ENCODE measurements at places on chromosomes 16 and 17.

- DNase-seq: no peak
Observed at GRCh38 chr17:21131137-21131536, 4.4 kb downstream of the DHRS7B start.

- peak; percentile 89 for DNase-seq
Observed at GRCh38 chr17:74744714-74745547, 3.5 kb upstream of the NHERF1 start.

DNA sequence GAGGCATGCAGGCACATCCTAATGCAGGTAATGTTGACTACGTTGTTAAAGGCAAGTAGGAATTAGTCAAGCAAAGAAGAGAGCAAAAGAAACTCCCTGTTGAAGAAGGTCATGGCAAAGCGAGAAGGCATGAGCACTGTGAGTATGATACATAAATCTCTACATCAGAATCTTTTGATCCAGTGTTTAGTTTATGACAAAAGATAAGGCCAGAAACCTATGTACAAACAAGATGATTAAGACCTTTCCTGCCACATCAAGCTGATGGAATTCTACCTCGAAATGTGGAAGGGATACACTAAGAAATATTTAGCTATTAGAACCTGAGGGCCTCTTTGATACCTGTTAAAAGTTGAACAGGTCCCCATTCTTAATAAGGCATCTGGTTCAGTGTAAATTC is 20.2 kb downstream of the SYCE1L start:
- no peak for DNase-seq

- DNase-seq: no peak
Observed at GRCh38 chr17:76107509-76107908, 3.9 kb upstream of the EXOC7 start.

DNA sequence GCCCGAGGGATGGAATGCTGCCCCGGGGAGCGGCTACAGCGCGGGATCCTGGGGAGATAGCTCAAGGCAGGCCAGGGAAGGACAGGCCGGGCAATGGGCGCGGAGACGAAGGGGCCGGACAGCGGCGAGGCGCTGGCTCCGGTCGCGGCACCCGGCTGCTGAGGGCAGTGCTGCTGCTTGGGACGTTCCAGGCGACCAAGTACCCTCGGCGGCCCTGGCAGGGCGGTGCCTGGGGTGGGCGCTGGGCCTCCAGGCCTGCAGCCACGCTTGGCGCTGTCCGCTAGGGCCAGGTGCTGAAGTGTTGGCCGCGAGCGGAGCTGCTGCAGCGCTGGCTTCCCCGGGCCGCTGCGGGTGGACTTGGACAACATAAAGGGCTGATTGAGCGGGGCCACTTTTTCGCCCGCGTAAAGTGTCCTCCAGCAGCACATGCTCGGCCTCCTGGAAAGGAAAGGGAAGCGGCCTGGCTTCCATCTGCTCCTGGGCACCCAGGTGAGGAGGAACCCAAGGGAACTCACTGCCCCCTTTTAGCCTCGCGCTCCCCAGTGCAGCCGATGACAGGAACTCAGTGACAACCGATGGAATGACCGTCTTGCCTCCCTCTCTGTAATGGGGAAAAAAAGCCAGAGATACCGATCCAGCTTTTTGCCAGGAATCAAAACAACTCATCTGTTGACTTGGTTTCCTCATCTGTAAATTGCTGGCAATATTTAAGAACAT is 23.7 kb downstream of the CLEC3A start:
- DNase-seq: peak; percentile 44

DNA sequence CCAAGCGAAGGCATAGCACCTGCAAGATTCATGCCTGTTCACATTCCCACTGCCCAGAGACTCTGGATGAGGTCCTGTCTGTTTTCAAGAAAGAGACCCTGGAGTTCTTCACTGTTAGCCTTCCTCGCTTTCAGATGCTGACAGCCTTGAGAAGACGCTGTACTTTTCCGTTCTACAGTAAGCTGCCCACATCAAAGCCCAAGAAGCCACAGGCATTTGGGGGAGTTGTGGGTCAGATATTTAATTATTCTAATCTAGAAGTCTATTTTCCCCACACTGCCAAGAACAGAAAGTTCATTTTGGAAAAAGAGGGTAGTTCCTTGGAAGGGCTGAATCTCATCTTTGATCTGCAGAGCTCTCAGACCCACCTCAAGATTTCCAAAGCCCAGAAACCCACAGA is 127.9 kb downstream of the AXIN2 start:
- peak; percentile 42 for DNase-seq

GRCh38 chr16:11278681-11279628 is 2.2 kb downstream of the PRM1 start:
- DNase-seq: no peak

- DNase-seq: no peak
Observed at GRCh38 chr17:14792746-14793145, 472.4 kb downstream of the PMP22 start.

DNA sequence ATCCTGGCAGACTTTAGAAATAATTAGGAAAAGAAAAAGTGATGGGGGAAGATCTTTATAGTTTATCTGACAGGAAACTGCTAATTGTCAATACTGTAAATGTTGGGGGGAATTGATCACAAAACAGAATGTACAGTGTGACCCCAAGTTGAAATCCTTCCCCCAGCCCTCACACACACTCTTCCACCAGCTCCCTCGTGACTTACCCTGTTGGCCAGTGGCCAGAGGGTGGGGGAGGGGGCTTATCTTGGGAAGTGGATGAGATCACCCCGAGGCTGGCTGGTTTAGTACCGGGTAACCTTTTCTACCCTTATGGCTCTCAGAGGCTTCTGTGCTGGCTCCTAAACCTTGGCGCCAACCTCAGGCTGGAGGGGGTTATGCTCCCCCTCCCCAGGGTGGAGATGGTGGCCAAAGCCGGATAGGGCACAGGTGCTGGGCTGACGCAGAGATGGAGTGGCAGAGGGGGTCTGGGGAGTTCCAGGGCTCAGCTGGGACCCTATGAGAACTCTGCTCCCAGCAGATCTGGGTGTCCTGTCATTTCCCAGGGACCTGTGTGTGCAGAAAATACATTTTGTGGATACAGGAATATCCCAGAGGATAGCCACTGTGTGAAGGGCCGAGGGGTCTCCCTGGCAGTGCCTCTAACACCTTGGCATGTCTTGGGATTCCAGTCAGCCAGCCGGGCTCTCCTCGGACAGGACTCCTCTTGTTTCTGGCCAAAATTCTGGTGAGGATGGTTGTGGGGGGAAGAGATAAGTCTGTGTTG is 18.6 kb downstream of the CDH16 start:
- no peak for DNase-seq

DNA sequence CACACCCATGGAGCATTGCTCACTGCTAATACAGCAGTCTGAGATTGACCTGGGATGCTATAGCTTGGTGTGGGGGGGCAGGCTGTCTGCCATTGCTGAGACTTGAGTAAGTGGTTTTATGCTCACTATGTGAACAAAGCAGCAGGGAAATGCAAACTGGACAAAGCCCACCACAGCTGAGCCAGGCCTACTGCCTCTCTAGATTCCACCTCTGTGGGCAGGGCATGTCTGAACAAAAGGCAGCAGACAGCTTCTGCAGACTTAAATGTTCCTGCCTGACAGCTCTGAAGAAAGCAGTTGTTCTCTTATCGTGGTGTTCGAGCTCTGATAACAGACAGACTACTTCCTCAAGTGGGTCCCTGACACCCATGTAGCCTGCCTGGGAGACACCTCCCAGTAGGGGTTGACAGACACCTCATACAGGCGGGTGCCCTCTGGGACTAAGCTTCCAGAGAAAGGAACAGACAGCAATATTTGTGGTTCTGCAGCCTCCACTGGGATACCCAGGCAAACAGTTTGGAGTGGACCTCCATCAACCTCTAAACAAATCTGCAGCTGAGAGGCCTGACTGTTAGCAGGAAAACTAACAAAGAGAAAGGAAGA is 2204.8 kb downstream of the TP53TG3F start:
- DNase-seq: no peak

DNA sequence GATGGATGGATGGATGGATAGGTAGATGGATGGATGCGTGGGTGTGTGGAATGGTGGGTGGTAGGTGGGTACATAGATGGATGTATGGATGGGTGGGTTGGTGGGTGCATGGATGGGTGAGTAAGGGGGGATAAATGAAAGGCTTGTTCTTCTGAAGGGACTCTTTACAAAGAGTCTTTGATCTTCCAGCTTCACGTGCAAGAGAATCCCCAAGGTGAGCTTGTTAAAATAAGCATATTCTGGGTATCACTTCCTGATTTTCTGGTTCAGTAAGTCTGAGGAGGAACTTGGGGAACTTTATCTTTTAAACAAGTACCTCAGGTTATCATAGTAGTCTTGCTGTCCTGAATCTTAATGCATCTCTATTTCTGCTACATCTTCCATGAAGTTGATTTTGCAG is 639.1 kb downstream of the MAF start:
- no peak for DNase-seq

- DNase-seq: peak; percentile 72
Observed at GRCh38 chr17:59853168-59853918, 39.4 kb downstream of the TUBD1 start.

- DNase-seq: no peak
Observed at GRCh38 chr16:70257391-70257790, 5.7 kb upstream of the EXOSC6 start.

DNA sequence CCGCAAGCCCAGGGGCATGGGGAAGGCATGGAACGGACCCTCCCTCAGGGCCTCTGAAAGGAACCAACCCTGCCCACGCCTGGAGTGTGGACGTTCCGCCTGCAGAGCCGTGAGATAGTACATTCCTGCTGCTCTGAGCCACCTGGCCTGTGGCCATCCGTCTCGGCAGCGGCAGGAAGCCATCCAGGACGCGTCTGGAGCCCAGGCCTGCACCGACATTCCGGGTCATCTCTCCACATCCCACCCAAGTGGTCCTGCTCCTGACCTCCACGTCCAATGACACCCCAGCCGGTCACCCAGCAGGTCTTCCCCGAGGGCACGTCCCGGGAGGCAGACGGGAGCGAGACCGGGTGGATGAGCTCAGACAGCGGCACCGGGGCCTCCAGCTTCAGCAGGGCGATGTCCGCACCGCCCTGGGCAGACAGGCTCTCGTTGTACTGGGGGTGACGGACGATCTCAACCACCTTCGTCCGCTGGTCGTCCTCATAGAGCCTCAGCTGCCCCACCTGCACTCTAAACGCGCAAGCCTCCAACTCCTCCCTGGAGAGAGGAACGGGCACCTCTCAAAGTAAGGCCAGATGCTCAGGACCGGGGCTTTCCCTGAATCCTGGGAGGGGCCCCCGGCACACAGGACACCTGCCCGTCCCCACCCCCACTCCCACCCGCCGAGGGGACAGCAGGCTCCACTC is 21.3 kb upstream of the UBE2I start:
- no peak for DNase-seq

GRCh38 chr17:57889252-57889651 is 39.4 kb upstream of the MRPS23 start:
- no peak for DNase-seq

- DNase-seq: no peak
Observed at GRCh38 chr16:17160920-17161431, 309.8 kb downstream of the XYLT1 start.

DNA sequence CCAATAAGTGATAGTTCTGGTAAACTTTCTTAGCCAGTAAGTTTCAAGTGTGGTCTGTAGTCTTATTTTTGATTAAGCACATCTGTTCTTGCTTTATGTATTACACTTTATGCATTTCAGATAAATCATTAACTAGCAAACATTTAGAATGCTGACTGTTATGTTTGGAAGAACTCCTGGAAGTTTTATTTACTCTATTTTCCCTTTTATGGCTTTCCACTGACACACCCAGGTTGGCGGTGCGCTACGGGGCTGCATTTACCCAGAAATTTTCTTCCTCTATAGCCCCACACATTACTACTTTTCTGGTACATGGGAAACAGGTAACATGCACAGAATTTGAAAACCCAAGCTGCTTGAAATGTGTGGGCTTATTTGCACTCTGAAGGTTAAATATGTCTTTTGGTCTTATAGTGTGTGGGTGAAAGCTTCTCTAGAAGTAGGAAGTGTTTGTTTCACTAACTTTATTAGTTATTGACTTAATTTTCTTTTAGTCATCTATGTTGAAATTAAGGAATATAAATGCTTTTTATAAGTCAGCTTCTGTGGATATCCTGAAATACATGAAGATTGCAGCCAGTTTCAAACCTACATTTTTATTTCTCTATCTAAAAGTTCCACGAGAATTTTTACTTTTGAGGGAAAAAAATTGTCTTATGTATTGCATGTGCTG is 203.7 kb downstream of the PHKB start:
- no peak for DNase-seq

DNA sequence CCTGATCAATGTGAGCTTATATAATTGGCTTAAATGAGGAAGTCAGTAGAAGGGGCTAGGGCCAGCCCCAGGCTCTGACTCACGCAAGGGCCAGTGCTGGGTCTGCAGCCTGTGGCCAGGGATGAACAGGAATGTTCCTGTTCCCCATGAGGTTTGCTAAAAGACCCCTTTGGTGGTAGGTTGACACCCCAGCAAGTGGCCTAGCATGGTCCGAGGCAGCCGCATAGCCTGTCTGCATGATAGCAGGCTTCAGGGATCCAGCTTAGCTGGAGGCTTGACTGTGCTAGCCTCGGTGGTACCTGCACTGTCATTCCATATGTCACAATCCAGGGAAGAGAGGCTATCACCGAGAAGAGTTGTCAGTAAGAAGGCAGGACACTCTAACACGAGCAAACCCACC is 23.5 kb downstream of the TRIM25 start:
- no peak for DNase-seq

- DNase-seq: no peak
Observed at GRCh38 chr16:61149709-61150108, 886.5 kb downstream of the CDH8 start.

- no peak for DNase-seq
Observed at GRCh38 chr17:41547378-41547841, 19.3 kb upstream of the KRT19 start.

DNA sequence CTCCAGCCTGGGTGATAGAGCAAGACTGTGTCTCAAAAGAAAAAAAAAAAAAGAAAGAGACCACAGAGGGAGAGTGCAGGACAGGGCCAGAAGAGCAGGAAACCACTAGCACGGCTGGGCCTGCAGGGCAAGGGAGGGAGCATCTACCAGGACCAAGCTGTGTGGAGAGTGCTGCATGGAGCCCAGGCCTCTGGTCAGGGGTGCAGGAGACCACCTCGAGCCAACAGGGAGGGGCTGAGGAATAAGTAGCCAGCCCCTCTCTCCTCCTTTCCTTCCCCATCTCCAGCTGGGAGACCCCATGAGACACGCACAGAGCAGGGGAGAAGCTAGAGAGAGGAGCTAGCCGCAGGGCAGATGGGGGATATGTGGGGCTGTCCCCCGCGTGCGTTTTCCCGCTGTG is 67.0 kb upstream of the DNAH17 start:
- DNase-seq: no peak

DNA sequence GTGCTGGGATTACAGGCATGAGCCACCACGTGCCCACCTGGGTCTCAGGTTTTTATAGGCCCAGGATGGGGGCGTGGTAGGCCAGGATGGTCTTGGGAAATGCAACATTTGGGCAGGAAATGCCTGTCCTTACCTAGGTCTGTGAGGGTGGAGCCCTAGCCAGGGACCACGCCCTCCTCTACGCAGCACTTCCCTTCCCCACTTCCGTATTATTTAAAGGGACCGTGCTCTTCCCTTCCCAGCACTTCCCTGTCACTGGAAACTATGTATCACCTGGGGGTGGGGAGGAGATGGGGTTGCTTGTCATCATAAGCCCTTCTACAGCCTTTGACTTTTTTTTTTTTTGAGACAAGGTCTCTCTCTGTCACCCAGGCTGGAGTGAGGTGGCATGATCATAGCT is 238.9 kb upstream of the NLRP1 start:
- no peak for DNase-seq

Measured in stimulated activated CD4-positive, alpha-beta T cell treated with anti-CD3 and anti-CD28 coated beads, Interleukin-15, amount 100 ng/mL, for 24 hours (primary cell).